ENCODE measurements at places on chromosomes 2 and 18.
A peak's percentile ranks its signal among the peaks of the same experiment; 100 is the strongest.

DNA sequence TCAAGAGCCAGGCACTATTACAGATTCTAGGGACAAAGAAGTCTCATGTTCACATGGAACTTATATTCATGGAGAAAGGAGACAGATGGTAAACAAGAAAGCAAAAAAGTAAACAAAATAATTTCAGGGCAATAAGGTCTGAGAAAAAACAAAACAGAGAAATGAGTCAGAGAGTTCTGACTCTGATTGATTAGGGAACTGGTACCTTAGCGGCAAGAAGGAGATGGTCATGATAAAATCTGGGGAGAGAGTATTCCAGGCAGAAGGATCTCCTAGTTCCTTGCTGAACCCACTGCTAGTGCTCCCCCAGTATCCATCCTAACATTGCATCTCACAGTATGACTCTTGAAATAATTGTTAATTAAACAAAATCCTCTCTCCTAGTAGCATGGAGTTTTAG is 161.8 kb upstream of the KLF7 start:
- no peaks in the 10 kb centered on the region for H3K27me3 ChIP-seq
- no peak for DNase-seq
- peaks cover 8% of the 10 kb centered on the region for H3K4me1 ChIP-seq
- H3K36me3 ChIP-seq, result no peaks in the 10 kb centered on the region
- H3K27ac ChIP-seq, result no peak overlapping the region
- H3K4me3 ChIP-seq, result no peak overlapping the region

GRCh38 chr2:2633017-2633416 is 301.9 kb upstream of the MYT1L start:
- no peaks in the 10 kb centered on the region for H3K4me1 ChIP-seq
- no peaks in the 10 kb centered on the region for H3K36me3 ChIP-seq
- H3K27me3 ChIP-seq, result no peaks in the 10 kb centered on the region
- DNase-seq, result no peak

DNA sequence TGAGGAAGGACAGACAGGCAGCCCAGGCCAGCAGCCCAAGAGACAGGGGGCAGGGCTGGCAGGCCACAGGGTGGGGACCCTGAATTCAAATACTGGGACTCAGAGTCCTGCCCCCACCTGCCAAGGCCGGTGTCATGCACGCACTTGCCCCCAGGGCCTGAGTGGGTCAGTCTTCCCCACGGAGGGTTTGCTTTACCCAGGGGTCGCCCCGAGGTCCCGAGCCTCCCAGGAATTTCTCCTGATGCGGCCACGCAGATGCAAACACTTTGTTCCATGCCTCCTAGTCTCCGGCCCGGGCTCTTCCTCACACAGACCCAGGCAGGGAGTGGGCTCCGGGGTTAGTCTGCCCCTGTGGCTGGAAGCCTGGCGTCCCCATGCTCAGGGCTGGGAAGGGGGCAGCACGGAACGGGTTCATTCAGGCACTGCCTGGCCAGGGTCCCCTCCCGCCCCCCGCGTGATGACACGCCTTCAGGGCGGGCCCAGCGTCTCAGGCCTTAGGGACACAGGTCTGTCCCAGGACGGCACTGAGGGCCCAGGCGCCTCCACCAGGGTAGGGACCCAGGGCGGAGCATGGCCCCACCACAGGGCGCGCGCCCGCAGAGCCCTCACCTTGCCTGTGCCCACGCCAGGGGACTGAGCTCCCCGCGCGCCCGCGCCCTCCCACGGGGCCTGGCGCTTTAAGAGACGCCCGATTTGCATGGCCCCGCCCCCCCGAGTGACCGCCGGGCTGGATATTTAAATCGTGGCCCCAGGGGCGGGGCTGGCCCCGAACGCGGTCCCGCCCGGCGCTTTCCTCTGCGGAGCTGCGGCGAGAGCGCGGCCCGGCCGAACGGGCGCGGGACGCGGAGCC is at the start of gene SNED1:
Gene SNED1 (plus strand): TSS at position 763 of the 850 bp plus-strand sequence. CDS start 220 bp downstream, outside the sequence.
- H3K27ac ChIP-seq, result peak within 1 kb of the TSS; percentile 61
- peak within 1 kb of the TSS; percentile 59 for H3K4me3 ChIP-seq
- H3K4me1 ChIP-seq, result peaks cover 8% of the 10 kb centered on the region
- no peaks in the 10 kb centered on the region for H3K27me3 ChIP-seq

GRCh38 chr2:199484927-199485326 is 27.2 kb upstream of the SATB2 start:
- no peaks in the 10 kb centered on the region for H3K4me1 ChIP-seq
- no peak overlapping the region for H3K27ac ChIP-seq
- no peak for DNase-seq
- H3K36me3 ChIP-seq, result no peaks in the 10 kb centered on the region
- no peaks in the 10 kb centered on the region for H3K27me3 ChIP-seq
- H3K4me3 ChIP-seq, result no peak overlapping the region

DNA sequence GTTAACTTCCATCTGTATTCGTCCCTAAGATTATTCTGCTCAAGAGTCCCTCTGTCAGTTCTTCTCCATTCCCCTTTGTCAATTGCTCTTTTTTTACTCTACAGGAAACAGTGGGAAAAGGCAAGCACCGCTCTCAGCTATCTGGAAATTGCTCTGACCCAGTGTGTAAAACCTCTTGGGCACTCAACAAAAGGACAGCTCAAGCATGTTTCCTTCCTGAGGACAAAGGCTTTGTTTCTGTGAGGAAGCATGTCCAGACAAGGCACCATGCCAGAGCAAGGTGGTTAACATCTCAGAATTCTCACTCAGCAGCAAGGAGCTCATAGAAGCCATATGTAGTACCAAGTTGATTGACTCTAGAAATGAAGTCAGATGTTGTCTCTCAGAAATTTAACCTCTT is 735.6 kb downstream of the TSN start:
- no peaks in the 10 kb centered on the region for H3K27me3 ChIP-seq
- no peak for DNase-seq
- no peaks in the 10 kb centered on the region for H3K4me1 ChIP-seq

DNA sequence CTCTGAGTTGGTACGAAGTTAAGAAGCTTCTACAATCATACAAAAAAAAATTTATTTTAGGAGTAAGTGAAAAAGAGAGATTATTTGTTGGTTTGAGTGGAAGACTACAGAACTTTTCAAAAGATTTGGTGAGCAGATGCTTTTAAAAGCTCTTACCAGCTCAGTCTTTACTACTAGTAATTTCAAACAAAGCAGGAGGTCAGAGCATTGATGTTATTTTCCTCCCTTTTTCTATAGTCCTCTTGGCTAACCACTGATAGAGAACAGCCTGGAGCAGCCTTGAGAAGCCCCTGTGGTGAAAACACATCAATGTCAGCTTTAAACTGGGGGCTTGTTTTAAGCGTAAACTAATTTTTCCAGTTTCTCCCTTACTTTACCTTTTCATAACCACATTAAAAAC is 559.3 kb upstream of the CDH2 start:
- no peaks in the 10 kb centered on the region for H3K36me3 ChIP-seq
- no peaks in the 10 kb centered on the region for H3K27me3 ChIP-seq
- H3K27ac ChIP-seq, result peak overlapping the region; percentile 81
- DNase-seq, result no peak
- peaks cover 8% of the 10 kb centered on the region for H3K4me1 ChIP-seq

- H3K27ac ChIP-seq, result no peak overlapping the region
- no peaks in the 10 kb centered on the region for H3K36me3 ChIP-seq
- peak; percentile 58 for DNase-seq
Observed at GRCh38 chr2:56299171-56299691, 115.4 kb downstream of the CCDC85A start.

- no peaks in the 10 kb centered on the region for H3K27me3 ChIP-seq
- peaks cover 16% of the 10 kb centered on the region for H3K4me1 ChIP-seq
- H3K4me3 ChIP-seq, result no peak overlapping the region
- DNase-seq, result no peak
- H3K27ac ChIP-seq, result no peak overlapping the region
- no peaks in the 10 kb centered on the region for H3K36me3 ChIP-seq
Observed at GRCh38 chr18:36451454-36452251, 154.1 kb downstream of the FHOD3 start.

DNA sequence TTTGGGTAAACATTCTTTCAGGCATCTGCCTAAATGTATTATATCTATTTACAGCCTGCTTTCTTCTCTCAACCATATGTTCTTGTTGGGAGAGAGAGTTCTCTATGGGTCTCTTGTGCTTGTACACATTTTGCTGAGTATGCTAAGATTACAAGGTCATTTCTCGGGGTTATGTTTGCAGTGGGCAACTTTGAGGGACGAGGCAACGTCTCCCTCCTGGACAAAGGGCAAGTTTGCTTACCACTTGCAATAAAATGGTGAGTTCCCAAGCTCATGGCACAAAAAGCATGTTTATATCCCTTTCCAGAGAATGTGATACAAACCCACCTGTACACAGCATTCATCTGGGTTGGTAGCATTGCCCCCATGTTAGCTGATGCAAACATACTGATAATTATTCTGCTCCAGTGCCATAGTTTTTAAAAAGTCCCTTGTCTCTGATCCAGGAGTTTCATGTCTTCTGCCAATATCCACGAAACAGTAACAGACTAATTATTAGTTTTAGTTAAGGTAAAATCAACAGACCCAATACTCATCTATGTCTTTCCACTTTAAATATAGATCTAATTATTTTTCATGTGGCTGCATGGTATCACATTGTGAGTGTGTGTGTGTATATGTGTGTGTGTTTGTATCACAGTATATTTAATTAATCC is 84.2 kb upstream of the MAPK4 start:
- H3K27ac ChIP-seq, result no peak overlapping the region
- no peak for DNase-seq
- peaks cover 2% of the 10 kb centered on the region for H3K27me3 ChIP-seq
- H3K4me1 ChIP-seq, result no peaks in the 10 kb centered on the region
